ENCODE measurements at places on chromosomes 6 and 20.

GRCh38 chr6:143276436-143276835, 174.1 kb downstream of the ADAT2 start:
- no peak for DNase-seq

- DNase-seq, result no peak
Observed at GRCh38 chr6:168367285-168367751, 47.7 kb upstream of the DACT2 start.

- DNase-seq, result no peak
Observed at GRCh38 chr20:31550099-31550498, 35.9 kb downstream of the HM13 start.

DNA sequence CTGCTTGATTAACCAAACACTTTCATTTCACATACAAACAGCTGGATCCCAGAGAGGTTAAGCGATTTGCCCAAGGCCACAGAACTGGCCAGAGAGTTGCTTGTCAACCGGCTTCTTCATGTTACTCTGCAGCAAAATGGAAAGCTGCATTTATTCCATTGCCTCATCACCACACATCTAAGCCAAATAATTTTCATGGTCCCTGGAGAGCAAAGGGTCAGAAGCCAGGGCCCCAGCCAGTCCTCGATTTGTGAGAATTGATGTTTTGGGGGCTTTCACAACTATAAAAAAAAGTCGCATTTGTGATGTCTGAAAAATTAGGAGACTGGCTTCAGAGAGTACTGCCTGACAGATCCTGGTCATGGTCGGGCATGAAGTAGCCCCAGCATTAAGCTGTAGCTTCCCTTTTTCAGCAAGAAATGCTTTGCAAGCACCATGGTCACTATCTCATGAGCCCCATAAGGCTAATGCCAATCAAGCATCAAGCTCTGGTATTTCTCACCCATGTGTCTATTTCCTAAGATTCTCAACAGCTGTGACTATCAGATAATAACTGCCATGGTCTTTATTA, 95.8 kb downstream of the BANF2 start:
- no peak for DNase-seq

- DNase-seq, result no peak
Observed at GRCh38 chr6:33607784-33608161, 13.3 kb upstream of the ITPR3 start.

- DNase-seq, result no peak
Observed at GRCh38 chr6:12955956-12956355, 239.4 kb downstream of the PHACTR1 start.

GRCh38 chr20:47273591-47274235, 82.8 kb downstream of the ZMYND8 start:
- DNase-seq, result no peak

- DNase-seq, result peak; percentile 73
Observed at GRCh38 chr6:36577301-36577700, 16.9 kb upstream of the SRSF3 start.

GRCh38 chr20:38658879-38659596, 57.4 kb downstream of the ARHGAP40 start:
- no peak for DNase-seq

GRCh38 chr20:61417221-61417941, 165.3 kb downstream of the CDH4 start:
- DNase-seq, result no peak

GRCh38 chr6:144193181-144193580, 42.9 kb downstream of the STX11 start:
- DNase-seq, result no peak

DNA sequence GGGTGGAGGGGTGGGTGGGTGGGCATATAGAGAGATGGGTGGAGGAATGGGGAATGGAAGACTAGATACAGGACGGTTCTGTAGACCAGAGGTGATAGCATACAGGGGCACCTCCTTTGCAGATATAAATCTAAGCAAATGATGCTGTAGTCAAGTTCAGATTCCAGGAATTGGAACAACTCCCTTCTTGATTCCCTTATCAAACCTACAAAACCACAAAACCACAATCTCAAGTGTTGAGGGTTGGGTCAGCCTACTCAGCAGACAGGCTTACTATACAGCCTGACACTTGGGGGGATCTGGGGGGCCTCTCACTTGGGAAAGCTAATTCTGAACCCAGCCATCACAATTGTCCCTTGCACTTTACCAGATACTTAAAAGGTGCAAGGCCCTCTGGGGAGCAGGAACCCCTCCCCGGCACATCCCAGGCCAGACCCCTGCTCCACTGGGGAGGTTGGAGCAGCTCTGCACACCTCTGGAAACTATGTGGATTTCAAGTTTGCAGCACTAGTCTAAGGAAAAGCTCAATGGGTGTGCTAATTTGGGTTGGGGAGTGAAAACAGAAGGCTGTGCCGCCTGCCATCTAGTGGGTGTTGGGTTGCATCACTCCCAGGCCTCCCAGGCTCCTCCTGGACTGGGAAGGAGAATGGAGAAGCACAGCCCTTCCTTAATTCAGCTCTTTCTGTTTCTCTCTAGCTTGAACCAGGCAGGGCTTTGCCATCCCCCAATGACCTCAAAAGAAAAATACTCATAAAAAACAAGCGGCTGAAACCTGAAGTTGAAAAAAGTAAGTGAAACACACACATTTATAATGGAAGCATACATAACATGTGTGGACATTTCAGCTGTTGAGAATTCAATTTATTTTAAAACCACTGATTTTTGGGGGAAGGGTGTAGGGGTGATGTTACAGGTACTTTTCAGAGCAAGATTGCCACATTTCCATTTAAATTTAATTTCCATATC, 121.2 kb upstream of the LAMP5 start:
- no peak for DNase-seq

GRCh38 chr6:126293891-126294524, 45.9 kb upstream of the CENPW start:
- DNase-seq, result no peak

DNA sequence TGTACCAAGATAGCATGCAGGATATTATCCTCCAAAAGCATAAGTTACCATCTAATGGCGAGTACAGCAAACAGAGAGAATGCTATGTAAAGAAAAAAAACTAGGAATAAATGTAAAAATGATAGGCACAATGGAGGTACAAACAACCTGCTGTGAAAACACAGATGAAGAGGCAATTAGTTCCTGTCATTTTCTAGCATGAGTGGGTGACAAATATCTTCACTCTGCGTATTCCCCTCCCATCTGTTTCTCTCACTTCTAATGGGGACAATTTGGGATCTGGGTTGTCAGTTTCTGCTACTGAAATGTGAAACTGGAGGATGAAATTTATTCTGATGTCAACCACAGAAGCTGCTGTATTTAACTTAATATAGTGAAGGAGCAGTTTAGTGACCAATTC, 11.7 kb upstream of the PTPRK start:
- DNase-seq, result no peak

- peak; percentile 96 for DNase-seq
Observed at GRCh38 chr6:166556863-166557322, 29.6 kb downstream of the RAMACL start.

DNA sequence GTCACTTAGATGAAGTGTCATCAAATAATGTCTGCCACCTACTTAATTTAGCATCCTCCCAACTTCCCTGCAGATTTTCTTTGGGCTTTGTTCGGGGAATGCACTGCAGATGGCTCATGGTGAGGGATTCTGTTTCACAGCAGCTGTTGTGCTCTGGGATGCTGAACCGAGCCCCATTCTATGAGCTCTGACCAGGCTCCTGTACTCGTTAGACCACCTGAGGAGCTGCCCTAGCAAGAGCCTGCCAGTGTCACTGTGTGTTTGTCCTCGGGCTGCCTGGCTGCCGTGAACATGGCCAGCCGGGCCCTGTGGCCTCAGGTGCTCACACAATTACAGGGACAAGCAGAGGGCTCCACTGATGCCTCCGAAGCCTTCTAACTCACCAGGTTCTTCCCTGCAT, 238.8 kb upstream of the ECI2 start:
- DNase-seq, result no peak

- DNase-seq, result no peak
Observed at GRCh38 chr20:40390654-40391053, 298.4 kb downstream of the MAFB start.

DNA sequence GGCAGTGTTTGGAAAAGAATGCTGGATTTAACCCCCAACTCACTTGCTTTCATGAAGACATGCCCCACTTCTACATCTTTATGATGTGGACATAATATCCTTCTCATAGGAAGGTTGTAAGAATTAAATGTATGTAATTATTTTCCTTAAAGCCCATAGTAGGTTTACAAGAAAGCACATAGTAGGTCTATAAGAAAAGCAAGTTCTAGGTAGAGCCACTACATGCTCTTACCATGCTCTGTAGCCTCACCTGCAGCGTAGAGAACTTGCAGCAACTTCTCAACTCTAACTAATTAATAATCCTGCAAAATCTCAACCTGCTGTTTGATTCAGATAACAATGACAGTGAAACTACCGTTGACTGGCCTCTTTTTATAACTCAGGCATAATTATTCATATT, 288.4 kb downstream of the TSHZ2 start:
- no peak for DNase-seq

DNA sequence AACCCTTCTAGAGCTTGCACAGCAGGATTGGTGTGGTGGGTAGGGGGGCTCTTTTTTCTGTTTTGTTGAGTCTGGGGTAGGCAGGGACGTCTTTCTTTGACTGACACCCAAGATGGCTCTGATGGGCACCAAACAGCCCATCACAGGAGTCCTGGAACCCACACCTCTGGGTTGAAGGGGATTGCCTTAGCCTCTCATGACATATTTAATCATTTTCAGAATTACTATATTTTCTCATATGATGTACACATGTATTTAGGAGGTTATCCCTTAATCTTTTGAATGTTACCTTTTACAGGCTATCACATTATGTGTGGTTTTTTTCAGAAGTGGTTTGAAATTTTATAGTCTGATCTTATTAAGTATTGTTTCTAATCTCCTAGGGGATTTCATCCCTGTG, 64.6 kb downstream of the RPP40 start:
- no peak for DNase-seq
